Inflammatory macrophage treated with lipopolysaccharide for 4 hours (primary cell): ENCODE measurements at places on chromosomes 4 and X.
A peak's percentile ranks its signal among the peaks of the same experiment; 100 is the strongest.

DNA sequence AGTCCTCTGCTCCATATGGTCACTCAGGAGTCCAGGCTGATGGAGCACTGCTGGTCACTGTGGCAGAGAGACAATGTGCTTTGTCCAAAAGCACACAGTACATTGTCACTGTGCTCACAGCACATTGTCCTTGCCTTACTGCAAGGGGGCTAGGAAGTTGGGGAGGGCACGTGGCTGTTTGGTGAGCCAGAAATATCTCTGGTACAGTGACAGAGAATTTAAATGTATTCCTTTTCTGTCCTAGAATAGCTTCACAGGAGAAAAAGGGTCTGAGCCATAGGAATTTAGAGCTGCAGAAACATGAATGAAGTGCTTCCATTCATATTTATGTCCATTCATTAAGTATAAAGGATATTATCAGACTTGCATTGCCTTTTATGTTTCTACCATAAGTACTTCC is 110.8 kb upstream of the TRIM2 start:
- DNase-seq, result no peak

- no peak for DNase-seq
These were observed 33.4 kb downstream of the AFAP1 start for GRCh38 chr4:7906171-7906701.

DNA sequence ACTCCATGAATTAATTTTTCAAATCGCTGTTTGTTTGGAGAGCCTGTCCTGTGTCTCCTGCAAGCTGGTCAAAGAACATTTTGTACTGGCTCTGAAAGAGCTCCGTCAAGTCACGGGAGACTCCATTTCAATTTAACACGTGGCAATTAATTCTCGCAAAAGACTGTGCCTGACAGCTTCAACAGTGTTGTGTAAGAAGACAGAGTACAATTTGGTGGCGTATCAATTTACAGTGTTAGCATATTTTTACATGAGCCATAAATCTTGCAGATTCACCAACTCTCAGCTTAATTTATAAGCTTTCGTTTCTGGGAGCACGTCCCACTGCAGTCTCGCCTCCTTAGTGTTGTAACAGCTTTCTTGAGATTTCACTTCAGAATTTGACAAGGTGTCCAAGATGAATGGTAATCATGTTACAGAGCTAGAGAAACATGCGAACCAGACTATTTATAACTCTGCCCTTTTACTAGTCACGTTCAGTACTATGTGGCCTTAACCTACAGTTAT is 70.8 kb downstream of the RWDD4 start:
- no peak for DNase-seq

DNA sequence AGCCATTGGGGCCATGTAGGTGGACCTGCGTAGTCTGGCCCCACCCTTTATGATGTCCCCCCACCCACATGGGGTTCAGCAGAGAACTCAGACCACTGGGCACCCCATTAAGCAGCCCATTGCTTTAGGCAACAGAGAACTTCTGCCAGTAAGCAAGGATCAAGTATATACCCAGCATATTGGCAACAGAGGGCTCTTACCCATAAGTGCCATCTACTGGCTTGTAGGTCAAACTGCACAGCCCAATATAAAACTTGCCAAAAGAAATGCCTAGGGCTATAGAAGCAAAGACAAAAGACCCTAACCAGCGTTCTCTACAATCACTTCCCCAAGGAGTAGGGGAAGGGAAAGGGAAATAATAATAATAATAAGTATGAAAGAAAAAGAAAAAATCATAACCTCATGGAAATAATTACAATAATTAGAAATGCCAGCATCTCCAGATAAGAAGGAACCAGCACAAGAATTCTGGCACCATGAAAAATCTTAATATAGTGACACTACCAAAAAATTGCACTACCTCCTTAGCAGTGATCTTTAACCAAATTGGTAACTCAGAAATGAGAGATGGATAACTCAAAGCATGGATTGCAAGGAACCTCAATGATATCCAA is 1090.7 kb downstream of the FAT4 start:
- DNase-seq, result peak; percentile 0

- no peak for DNase-seq
These were observed 69.3 kb upstream of the LDB2 start for GRCh38 chr4:16967722-16968121.
